NT2/D1 (cell line): ENCODE measurements at places on chromosomes 3 and 15.

DNA sequence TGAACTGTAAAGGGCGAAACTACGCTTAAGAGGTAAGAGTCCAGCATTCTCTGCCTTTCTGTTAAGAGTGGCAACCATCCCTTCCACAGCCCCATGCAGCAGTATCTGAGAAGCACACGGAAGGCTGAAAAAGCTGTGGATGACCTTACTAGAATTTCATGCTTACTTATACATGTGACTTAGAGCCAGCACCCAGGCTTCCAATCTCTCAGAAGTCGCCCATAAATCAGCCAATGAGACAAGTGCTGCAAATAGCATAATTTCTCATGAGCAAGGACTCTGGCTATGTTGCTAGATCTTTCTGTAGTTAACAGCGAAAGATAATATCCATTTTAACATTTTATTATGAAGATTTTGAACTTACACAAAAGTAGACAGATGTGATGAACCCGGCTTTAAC is 65.3 kb downstream of the IGF2BP2 start:
- no peak for DNase-seq

GRCh38 chr3:27349832-27350231 is 19.4 kb downstream of the NEK10 start:
- no peak for DNase-seq

- DNase-seq: no peak
Observed at GRCh38 chr3:189897406-189897805, 223.3 kb downstream of the P3H2 start.

GRCh38 chr3:27724459-27725197 is 2.5 kb upstream of the EOMES start:
- DNase-seq: no peak

GRCh38 chr3:14170531-14171159 is 7.8 kb downstream of the XPC start:
- no peak for DNase-seq

- DNase-seq: no peak
Observed at GRCh38 chr3:32794487-32795308, 23.1 kb upstream of the TRIM71 start.

DNA sequence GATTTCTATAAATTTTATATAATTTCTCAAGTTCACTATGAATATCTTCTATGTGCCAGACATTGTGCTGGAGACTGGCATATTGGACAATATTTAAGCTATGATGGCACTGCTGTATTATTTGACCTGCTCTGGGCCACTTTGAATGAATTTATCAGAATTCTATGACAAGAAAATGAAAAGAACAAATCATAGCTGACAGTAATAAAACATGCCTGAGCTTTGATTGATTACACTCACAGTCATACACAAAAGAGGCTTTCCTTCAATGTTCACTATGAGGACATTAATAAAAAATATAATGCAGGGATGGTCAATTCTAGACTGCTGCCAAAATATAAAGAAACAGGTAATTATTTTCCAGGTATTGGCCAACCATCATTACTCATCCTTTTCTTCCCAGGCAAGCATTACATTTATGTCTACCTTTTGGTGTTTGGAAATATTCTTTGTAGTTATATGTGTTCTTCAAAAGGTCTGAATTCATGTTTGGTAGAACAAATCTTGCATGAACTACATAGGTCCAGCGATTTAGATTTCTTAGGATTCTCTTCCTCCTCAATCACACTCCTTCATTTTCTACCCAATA is 81.0 kb upstream of the ALCAM start:
- DNase-seq: no peak

DNA sequence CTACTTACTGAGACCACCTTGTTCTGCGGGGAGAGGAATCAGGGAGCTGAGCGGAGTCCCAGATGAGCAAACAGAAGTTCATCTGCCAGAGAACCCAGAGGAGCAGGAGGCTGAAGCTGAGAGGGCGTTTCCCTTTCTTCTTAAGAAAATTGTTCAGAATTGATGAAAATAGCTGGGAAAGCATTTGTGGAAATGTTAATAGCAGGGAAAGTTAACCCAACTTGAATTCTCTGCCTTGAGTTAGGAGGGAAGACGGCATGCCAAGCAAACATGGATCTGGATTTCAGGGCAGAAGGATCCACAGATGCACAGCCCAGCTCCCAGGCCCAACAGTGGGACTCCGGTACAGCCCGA is 23.2 kb downstream of the CRABP1 start:
- no peak for DNase-seq

GRCh38 chr15:92989470-92989869 is 89.3 kb downstream of the CHD2 start:
- DNase-seq: no peak

DNA sequence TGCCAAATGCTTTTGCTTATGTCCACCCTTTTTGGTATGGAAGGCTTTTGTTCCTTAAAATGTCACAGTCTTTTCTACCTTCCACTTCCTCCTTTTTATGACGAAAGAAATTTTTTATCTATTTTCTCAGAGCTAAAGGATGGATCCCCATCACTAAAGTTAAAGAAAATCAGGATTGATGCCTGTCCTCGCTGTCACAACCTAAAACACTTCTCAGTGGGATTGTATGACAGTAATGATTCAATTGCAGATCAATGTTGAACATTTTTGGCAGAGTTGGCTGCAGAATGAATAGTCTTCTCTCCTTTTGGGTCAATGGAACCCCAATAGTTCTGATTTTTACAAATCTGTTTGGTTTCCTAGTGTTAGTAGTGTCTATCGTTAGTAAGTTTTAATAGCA is 549.8 kb upstream of the ROBO2 start:
- no peak for DNase-seq

DNA sequence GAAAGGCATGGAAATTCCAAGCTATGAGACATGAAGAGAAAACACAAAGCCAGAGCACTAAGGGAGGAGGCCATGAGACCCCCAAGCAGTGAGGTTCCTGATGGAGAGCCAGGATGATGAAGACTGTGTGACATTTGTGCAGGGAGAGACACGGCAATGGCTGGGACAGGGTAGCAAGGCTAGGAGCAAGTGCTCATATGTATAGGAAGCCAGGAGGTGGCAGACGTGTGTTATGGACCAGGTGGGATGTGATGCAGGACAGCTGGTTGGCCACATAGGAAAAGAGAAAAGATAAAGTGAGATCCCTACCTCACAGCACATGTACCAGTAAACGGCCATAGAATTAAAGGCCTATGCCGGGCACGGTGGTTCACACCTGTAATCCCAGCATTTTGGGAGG is 112.7 kb downstream of the APBA2 start:
- DNase-seq: no peak

DNA sequence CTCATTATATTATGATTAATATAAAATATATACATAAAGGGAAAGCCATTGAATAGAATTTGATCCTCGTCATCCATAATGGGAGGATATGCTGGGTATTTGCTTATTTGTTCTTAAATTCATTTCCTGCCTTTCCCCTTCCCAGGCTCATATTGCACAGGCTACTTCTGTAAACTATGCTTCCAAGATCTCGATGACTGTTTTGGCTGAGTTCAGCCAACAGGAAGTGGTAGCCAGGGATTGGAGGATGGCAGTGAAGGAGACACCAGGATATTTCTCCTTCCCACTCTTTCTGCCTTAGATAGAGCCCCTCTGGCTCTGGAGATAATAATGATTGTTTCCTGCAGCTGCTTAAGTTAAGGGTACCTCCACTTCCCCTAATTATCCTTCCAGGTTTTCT is 44.3 kb upstream of the DYNC1LI1 start:
- no peak for DNase-seq

- no peak for DNase-seq
Observed at GRCh38 chr3:23876923-23877322, 39.9 kb downstream of the NKIRAS1 start.

DNA sequence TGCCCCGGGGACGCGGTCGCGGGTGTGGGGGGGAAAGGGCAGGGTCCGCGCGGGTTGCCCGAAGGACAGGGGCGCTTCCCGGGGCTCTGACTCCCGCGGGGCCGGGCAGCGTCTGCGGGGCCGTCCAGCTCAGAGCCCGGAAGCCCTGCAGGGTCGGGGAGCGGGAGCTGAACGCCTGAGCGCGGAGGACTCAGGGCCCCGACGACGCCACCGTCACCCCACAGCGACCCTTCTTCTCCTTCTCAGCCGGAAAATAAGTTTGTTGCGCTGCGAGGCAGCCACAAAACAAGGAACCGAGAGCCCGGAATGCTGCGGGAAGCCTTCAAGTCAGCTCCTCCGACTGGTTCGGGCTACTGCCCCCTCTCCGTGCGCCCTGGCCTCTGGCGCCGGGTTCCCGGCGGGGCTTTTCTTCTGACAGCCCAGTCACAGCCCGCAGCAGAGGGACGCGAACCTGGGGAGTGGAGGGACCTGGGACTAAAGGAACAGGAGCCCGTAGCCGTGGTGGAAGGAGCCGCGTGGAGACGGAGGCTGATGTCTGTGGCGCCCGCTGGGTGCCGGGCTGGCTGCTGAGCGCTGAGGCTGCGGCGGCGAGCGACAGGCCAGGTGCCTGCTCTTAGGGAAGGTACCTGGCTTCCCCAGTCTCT is 484 bp downstream of the CNTN4 start:
- peak; percentile 32 for DNase-seq

- DNase-seq: no peak
Observed at GRCh38 chr15:95864467-95864886, 466.0 kb upstream of the NR2F2 start.

- no peak for DNase-seq
Observed at GRCh38 chr3:161475905-161476304, 20.7 kb upstream of the OTOL1 start.

- no peak for DNase-seq
Observed at GRCh38 chr3:140950144-140950543, 8.5 kb downstream of the SLC25A36 start.

DNA sequence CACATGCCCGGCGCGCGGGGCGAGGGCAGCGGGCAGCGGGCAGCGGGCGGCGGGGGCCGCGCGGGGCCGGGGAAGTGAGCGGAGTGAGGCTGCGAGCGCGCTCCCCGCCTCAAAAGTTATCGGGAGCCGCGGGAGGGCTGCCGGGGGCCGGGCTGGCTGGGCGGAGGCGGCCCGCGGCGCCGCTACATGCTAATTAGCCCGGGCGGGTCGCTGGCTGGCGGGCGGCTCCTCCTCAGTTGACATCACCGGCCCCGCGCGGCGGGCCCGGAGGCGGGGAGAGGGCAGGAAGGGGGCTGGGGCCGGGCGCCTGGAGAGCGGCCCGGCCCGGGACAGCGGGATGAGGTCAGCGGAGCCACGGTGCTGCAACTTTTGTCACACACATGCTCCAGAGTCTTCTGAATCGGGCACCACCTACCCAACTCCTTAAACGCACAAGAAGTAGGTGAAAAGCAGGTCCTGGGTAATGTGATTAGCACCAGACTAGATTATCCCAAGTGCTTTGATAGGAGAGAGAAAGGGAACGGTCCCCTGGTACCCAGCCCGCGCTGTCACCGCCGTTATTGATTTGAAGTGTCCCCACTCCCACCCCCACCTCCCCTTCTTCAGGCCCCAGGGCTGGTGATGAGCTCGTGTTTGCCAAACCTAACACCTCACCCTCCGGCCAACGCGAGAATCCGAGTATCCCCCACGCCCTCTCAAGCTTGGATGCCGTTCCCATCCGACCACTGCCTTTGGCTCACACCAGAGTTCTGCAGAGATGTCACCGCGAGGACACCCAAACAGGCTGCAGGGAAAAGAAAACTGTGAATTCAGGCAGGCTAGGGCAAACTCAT is at the start of gene HEG1:
HEG1 (minus strand) TSS at position 85 of the 833 bp plus-strand sequence. CDS start 107 bp downstream, outside the sequence.
- no peak for DNase-seq

- peak; percentile 13 for DNase-seq
Observed at GRCh38 chr3:178238179-178238578, 298.1 kb upstream of the KCNMB2 start.
